ENCODE measurements at places on chromosomes 13 and 19.

- no peak for DNase-seq
Observed at GRCh38 chr13:23767838-23768237, 121.4 kb downstream of the MIPEP start.

DNA sequence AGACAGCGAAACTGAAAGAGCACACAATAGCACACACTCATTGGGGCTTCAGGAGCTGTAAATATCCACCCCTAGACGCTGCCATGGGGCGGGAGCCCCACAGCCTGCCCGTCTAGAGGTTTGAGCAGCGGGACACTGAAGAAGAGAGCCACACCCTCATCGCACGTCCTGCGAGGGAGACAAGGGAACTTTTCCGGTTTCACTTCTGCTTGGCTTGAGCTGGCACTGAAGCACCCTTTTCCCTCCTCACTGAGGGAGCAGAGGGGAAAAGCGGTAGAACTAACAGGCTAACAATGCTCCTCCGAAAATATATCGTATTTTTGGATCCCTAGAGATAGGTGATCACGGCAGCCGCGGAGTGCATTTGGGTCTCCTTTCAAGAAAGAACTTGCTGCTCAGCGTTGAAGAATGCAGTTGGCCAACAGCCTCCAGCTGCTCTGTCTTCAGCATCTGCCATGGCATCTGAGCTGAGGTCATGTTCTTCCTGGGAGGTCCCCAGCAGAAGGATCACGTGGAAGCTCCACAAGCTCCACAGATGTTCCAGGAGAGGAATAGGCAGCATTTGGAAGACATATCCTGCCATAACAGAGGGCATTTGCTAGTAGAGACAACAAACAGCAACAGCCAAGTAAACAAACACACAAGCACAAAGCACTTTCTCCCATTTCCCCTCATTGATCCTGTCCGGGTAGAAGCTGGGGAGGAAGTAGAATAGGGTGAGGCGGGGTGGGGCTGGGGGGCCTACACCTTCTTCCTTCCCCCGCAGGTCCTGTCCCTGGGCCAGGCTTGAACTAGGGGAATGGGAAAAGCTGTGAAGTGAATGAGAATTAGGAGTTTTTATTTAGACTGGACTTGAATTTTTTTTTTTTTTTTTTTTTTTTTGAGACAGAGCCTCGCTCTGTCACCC, 44.8 kb upstream of the ALOX5AP start:
- no peak for DNase-seq

DNA sequence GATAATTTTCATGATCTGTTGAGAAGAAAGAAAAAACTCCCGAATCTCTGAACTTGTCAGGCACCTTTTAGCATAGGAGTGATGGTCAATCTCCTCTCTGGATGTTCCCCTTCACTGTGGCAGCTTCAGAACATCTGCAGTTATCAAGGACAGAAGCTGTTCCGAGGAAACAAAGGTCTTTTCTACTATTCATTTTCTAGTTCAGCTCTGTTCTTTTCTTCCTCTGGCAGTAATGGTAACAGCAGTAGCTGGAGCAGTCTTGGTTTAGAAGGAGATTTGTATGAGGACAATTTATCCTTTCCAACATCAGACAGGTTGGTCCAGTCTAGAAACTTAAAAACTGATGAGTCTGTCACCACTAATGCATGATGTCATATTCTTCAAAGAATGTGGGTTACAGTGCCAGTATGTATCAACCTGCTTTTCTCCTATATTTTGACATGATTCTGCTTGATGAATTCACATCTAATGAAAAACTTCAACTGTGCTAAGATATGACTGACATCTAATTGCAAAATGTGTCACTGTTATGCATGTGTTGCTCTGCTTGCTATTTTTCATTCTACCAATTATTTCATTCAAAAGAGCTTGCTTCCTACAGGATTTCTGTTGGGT, 41.0 kb downstream of the AKAP11 start:
- no peak for DNase-seq

DNA sequence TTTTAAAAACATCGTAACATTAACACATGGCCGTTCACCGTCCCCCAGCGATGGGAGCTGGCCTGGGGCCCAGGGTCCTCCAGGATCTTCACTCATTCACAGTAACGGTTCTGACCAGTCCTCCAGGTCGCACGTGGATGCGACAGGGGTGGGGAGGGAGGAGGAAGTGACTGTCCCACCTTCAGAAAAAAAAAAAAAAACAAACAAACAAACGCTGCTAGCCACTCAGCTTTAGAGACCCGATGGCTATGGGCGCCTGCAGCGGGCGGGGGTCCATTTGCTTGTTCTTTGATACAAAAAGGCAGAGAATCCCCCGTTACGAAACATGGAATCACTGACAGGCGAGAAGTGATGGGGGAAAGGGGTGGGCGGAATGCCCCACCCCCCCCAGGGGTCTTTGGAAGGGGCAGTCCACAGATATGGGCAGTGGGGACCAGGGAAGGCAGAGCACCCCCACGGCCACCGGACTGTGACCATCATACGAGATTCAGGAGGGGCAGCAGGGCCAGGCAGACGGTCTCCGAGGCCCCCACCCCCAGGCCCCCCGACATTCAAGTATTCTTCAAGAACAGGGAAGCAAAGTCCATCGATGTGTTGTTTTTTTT, 13.3 kb downstream of the MKNK2 start:
- no peak for DNase-seq
